ENCODE measurements at places on chromosomes 2 and 18. TPM values are rescaled to one million over a fixed set of nuclear protein-coding genes. Genes with fewer than 3 reads are reported as not detected.

- DNase-seq = no peak
Measured at GRCh38 chr2:139885921-139886498, 1105.8 kb upstream of the NXPH2 start.

GRCh38 chr2:188785490-188785889 lies 188.7 kb upstream of the COL3A1 start:
- DNase-seq = no peak

DNA sequence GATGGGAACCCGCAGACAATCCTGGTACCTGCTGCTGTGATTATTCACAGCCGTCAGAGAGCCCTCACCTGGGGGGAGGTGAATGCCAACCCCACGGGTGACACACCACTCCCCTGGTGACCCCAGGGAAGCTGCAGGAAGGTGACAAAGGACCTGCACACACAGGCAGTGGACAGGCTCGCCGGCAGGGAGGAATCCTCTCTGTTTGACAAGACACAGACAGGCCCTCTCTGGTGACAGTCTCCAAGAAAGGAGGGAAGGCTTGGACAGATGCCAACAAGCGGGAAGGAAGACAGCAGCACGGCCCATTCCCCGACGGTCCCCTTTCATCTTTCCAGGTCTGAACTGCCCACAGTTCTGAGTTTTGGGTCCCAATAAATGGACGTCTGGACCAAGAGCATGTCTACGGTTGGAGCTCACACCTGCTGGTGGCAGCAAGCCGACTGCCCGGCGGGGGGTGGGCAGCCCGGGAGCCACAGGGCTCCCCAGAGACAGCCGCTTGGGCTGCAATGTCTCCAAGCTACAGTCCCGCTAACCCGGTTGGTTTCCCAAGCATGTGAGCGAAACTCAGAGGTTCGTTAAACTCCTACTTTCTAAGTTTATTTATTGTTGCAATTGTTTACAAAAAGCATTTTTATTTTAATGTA lies 31.8 kb downstream of the HDAC4 start:
- no peak for DNase-seq

- no peak for DNase-seq
Measured at GRCh38 chr2:130241041-130241707, 42.9 kb upstream of the TUBA3E start.

GRCh38 chr2:45096996-45097395 lies 87.7 kb upstream of the SIX2 start:
- DNase-seq = no peak

DNA sequence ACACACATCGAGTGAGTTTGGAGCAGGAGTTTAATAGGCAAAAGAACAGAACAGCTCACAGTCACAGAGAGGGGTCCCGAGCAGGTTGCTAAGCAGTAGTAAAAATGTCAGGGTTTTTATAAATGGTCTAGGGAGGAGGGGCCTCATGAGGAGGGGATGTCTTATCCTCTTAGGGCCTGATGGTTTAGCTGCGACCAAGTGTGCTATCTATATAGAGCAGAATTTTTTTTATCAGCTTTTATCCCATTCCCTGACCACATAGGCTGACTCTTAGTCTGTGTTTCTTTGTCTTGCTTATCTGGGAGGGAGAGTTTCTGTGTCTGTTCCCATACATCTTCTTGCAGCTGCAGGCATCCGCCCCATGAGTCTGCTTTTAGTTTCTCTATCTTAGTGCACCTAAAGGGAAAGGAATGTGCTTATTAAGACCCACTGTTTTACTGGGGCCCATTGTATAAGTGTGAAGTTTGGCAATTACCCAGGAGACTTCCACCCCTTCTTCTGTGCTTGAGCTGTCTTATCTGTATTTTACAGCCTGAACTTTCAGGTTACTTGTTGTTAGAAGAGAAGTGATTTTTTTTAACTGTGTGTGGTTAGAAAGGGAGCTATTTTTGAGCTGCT lies 30.4 kb upstream of the GMCL1 start:
- DNase-seq = no peak

DNA sequence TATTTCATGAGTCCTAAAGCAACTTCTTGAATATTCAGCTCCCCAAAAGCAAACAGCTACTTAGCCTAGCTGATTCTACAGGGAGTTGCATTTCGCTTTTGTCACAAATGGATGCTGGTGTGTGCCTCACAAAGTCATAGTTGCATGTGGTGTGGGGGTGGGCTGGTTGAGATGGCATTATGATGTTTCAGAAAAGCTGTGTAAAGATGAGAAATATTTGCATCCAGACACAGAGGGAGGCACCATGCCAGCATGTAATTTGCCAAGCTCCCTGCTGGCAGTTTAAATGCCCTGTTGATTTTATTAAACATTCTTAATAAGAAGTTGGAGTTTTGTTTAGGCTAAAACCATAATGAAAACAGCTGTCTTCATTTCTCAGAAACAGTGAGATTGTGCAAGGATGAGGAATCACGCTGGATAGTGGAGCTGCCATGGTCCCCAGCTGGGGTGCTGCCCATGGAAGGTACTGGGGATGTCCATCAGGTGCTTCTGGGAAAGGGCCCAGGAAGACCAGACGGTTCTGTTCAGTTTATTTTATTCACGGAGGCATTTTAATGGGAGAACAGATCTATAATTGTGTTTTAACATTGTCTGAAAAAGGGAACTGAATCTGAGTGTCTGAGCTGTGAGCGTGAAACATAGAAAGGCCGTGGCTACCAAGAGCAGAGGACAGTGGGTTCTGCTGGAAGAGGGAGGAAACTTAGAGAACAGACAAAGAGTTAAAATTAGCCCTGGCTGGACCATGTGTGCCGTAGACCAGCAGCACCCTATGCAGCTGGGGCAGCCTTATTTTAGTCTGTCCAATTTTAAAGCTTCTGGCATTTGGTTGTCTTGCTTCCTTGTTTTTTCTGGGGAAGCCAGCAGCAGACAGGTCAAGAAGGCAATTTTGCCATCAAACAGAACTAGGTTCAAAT lies 177.1 kb downstream of the FAM210A start:
- DNase-seq = no peak

GRCh38 chr2:99297994-99298393 lies 3.0 kb downstream of the LYG1 start:
- DNase-seq = no peak

- peak; percentile 76 for DNase-seq
Measured at GRCh38 chr2:12918835-12919445, 202.2 kb downstream of the TRIB2 start.

- DNase-seq = no peak
Measured at GRCh38 chr2:219149667-219150066, 10.9 kb downstream of the NHEJ1 start.

GRCh38 chr2:190415794-190416775 lies 7.9 kb downstream of the MFSD6 start:
- DNase-seq = no peak

DNA sequence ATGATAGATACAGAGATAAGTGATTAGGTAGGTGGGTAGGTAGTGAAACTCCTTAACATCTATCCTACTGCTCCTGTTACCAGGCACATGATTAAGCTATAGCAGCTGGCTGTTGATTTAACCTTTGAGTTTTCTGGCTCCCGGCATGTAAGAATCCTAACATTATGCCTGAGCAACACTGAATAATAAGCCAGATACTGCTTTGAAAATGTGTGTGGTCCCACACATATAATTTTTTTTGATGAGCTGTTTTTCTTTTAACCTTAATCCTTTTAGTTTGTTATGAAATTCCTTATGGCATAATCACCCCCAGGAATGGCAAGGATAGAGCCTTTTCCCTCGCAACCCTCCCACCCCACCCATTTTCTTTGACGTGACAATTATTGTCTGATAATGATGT lies 104.2 kb upstream of the NEUROD1 start:
- DNase-seq = no peak

DNA sequence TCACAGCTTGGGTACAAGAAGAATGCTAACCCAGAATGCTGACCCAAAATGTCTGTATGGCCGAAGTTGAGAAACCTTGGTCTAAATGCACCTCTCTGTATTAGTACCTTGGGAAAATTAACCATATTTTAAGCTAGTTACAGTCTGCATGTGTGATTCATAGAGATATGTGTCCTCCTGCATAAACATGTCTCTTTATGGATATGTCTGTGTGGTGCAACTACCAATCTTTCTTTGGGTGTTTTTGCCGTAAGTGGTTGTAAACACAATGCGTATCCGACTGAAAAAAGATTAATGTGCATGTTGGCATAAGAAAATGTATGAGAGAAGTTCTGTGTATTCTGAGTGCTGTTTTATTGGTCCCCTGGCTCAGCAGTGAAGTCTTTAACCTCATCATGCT lies 54.2 kb upstream of the GAREM2 start:
- no peak for DNase-seq

GRCh38 chr2:198706476-198707082 lies 751.2 kb downstream of the SATB2 start:
- no peak for DNase-seq

DNA sequence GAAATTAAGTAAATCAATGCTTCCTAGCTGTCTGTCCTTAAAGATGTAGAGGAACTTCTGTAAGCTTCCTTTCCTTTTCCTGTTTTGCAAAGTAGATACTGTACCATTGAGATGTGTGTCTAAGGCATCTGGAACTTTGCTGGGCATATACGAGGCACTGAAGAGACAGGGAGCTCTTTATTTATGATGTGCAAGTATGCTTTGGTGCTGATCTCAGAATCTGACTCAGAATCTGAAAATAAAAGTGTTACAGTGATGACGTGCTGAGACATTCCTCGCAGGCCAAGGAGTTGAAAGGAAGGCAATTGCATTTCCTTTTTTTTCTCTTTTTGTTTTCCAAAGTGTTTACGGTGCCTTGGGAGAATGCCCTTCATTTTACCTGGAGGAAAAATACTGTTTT lies 230.9 kb upstream of the RGPD4 start:
- no peak for DNase-seq

GRCh38 chr2:159069229-159069628 lies 100.8 kb downstream of the TANC1 start:
- DNase-seq = no peak

GRCh38 chr2:105521616-105522015 lies 122.8 kb upstream of the FHL2 start:
- DNase-seq = no peak

- no peak for DNase-seq
Measured at GRCh38 chr18:55875371-55875901, 287.4 kb upstream of the TCF4 start.

GRCh38 chr2:15782009-15782751 lies 158.2 kb upstream of the MYCN start:
- no peak for DNase-seq

- DNase-seq = no peak
Measured at GRCh38 chr2:19488009-19488691, 129.7 kb upstream of the OSR1 start.

DNA sequence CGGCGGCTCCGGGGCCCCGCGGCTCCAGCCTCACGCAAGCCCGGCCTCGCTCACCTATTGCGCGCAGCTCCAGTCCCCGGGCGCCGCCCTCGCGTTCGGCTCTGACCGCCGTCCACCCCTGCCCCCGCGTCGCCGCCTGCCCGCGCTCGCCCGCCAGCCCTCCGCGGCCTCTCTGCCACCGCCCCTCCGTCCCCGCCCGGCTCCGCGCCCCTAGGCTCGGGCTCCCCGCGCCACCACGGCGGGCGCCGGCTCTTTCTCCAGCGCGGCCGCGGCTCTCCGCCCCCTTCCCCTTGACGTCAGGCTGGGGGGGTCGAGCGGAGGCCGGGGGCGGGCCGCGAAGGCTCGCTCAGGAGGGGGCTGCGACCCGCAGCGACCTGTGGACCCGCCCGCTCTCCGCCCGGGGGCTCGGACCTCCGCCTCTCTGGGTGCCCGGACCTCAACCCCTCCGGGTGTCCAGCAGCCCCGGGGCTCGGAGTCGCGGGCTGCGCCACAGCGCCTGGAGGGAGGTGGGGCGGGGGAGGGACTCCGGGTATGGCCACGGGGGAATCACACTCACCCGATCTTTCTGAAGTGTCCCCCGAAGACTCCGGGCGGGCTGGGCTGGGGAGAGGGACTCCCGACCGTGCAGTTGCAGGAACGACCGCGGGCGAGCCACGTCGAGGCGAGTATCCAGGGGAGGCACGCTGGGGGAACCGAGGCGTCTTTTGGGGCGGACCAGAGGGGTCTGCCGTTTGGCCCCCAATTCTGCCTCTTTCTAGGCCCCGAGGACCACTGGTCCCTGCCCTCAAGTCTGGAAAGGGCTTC lies at the start of gene SEMA4C:
SEMA4C (minus strand) TSS at position 259 of the 804 bp plus-strand sequence. CDS start 2,194 bp downstream, outside the sequence.
- DNase-seq = peak; percentile 83

DNA sequence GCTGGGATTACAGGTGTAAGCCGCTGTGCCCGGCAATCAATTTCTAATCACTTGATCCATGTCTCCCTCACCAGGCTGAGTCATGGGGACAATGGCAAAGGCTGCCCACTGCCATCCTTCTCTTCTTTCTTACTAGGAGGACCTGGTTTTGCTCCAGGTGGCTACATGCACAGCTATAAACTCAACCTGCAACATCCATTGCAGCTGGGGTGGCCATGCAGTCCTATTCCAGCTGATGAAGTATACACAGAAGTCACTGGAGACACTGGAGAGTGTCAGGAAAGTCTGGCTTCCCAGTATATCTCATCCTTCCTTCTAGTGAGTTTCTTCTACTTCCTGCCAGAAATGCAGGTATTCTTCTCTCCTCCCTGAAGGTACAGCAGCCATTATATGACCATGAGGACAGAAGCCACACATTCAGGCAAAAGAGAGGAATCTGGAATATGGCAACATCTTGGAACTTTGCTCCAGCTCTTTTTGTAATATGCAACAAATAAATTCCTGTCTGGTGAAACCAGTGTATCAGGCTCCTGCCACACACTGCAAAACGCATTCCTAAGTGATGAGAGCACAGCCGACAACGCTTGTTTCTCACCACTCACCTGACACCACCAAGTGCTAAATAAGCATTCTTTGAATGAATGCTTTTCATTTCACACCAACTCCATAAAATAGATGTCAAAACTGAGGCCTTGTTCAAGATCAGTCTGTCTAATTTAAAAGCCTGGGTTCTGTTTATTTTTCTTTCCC lies 32.3 kb downstream of the SCTR start:
- no peak for DNase-seq

DNA sequence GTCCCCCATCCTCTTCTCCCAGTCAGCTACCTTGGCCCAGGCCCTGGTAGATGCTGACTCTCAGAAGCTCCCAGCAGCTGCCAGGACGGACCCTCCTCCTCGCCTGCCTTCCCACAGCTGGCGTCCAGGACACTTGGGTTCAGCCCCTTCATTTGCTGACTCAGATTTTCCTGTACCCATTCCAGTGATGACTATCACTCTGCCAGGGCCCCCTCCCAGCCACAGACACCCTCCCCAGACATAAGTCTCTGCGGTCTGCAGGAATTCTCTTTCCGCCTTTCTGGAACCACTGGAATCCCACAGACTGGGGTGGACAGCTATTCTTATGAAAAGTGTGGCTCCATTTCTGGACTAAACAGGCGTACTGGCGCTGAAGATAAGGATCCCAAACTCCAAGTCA lies 260.3 kb upstream of the EPAS1 start:
- DNase-seq = no peak

- no peak for DNase-seq
Measured at GRCh38 chr2:40556293-40556692, 104.4 kb upstream of the SLC8A1 start.

Gene SPEG
- total RNA-seq = 111 TPM

Gene DPP4
- 6.7 TPM for total RNA-seq

Gene REG1A
- not detected for total RNA-seq

Gene CAPN14
- total RNA-seq = 0.42 TPM

Gene STAT1
- 38.3 TPM for total RNA-seq

Gene FZD7
- 24.6 TPM for total RNA-seq

Gene CDCA7
- total RNA-seq = 1.4 TPM

Gene SH3RF3
- total RNA-seq = 7.4 TPM

Gene SERPINB12
- total RNA-seq = not detected

Gene POTEC
- not detected for total RNA-seq

Gene COLEC12
- total RNA-seq = 8.3 TPM

Gene RPRM
- not detected for total RNA-seq

Gene RIT2
- total RNA-seq = not detected

Gene COL4A4
- total RNA-seq = 9.8 TPM
